ENCODE measurements at places on chromosomes 11 and 22.
A peak's percentile ranks its signal among the peaks of the same experiment; 100 is the strongest.

DNA sequence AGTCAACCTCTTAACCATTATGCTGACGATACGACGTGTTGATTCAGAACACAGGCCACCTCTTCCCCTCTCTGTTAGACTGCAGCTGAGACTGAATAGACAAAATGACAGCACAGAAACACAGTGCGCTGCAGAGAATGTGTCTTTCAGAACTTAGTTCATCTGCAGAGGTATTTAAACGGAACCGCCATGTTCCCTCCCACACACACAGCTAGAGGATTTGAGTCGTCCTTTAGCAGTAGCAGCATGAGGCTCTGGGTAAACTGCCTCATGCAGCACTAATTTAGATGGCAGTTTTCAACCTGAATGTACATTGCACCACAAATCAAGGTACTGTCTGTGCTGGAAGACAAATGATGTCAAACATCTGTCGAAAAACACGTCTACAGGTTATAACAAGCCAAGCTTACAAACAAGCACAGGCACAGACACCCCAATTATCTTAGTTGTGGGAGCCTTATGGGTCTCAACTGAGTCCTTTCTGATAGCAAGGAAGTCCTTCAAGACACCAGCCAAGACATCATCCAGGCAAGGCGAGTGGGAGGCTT lies 76.6 kb upstream of the LRRC4C start:
- no peak for DNase-seq

DNA sequence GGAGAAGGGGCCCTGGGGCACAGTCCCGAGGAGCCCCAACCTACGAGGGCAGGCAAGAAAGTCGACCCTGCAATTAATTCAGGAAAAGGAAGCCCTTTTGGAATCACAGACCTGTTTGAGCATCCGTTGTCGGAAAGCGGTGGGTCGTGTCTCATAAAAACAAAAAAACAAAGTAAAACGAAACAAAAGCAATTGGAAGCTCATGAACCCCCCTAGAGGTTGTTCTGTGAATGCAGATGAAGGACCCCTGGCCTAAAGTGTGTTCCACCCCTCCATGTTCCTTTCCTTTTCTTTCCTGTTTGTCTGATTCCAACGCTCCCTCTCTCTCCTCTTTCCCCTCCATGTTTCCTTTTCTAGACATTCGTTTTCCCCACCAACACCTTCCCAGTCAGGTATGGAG lies 203.7 kb downstream of the GRIK4 start:
- no peak for DNase-seq

- DNase-seq = peak; percentile 29
These were observed at the start of gene GNAZ for GRCh38 chr22:23070418-23071229. GNAZ (plus strand) TSS chr22:23070519; CDS start chr22:23095696, 25,177 bp downstream.

- no peak for DNase-seq
These were observed 15.9 kb downstream of the MED15 start for GRCh38 chr22:20523086-20523983.

DNA sequence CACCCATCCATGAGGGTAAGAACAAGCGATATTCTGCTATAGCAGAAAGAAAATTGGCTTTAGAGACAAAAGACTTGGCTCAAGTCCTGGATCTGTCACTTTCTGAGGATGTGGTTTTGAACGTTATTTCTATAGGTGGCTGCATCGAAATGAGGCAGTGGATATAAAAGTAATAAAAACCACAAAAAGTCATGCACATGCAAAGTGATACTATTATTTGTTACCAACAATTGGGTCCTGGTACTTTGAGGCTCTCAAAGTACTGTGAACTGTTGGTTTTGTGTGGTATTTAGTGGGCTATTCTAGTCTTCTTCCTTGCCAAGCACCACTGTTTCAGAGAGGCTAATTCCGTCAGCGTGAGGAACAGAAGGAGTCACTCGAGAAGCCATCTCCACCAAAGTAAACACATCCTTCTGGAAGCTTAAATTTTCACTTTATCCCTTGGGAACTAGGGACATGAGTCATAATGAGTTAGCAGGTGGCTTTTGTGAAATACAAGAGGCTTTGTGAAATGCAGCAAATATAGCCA lies 13.1 kb downstream of the UBASH3B start:
- DNase-seq = peak; percentile 32

GRCh38 chr11:116335078-116335477 lies 437.7 kb downstream of the BUD13 start:
- DNase-seq = no peak

- DNase-seq = no peak
These were observed 597.2 kb downstream of the DLG2 start for GRCh38 chr11:85029964-85030363.

DNA sequence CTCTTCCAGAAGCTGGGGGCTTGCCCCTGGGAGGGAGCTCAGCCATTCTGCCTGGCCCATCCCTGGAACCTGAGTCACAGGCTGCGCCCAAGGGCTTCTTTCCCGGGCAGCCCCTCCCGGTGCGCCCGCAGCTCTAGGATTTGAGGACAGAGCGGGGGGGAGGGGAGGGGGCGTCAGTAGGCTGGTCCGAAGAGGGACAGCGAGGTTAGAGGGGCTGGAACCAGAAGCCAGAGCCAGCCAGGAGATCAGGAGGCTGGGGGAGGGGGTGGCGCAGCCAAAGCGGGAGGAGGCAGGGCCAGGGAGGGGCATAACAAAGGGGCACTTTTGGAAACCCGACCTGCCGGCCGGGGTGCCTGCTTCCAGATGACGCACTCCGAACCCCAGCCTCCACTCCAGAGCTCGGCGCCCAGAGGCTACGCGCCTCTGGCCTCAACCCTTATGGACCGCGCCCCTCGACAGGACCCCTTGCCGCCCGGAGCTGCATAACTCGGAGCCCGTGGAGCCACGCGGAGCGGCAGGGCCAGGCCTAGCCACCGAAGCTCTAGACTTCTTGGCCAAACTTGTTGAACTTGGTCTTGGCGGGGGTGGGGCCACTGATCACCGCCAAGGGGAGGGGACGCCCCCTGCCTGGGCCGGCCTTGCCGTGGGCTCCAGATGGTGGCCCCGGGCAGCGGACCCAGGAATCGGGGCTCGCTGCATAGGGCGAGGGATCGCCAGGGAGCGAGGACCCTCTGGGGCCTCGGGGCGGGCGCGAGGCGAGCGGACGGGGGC lies 744 bp downstream of the PACSIN3 start:
- peak; percentile 40 for DNase-seq

All from SJSA1 (cell line).